Stimulated activated naive CD8-positive, alpha-beta T cell treated with anti-CD3 and anti-CD28 coated beads, Interleukin-15, Interleukin-2, amounts not matched to agents 100 U/mL and 50 U/mL, for 24 hours (primary cell): ENCODE measurements at places on chromosomes 3 and 15.

DNA sequence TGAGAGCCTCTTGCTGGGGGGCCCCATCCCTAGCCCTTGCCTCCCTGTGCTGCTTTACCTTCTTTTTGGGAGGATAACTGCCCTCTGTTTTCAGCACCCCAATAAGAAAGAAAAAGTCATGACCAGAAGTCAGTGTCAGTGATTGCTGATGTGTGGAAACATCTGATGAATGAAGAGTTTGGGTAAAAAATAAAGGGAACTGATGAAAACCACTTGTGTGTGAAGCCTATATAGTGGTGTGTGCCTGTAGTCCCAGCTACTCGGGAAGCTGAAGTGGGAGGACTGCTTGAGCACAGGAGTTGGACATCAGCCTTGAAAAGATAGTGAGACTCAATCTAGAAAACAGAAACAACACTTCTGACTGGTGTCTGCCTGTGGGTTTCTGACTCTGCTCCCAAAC, 9.8 kb upstream of the CELSR3 start:
- DNase-seq = no peak

DNA sequence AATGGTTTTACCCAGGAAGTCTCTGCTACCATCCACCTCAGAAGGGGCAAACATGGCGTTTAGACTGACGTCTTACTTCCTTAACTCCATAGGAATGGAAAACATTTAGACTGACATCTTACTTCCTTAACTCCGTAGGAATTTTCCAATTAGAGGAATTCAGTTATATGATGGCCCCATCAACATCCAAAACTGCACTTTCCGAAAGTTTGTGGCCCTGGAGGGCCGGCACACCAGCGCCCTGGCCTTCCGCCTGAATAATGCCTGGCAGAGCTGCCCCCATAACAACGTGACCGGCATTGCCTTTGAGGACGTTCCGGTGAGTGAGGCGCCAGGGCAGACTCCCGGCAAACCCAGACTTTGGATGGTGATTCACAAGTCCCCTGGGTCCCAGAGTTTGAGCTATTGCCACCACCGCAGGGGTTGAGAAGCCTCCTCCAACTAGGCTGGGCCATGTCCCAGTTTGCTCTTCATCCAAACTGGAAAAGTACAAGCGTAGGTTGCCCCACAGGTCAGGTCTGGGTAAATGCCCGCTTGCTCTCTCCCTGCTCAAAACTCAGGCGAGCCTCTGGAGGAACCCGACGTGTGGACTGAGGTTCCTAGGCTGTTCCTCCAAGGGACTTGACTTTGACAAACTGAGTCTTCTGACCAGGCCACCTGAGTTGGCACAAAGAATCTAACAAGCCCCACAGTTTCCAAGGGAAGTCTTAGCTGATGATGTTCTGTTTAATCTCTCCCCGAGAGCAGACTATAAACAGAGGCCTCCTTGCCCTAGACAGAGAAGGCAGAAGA, 57.7 kb downstream of the MESD start:
- no peak for DNase-seq

GRCh38 chr3:111944372-111944771, 34.5 kb upstream of the ABHD10 start:
- no peak for DNase-seq

GRCh38 chr15:99486371-99487336, 79.1 kb upstream of the MEF2A start:
- DNase-seq = peak; percentile 48

GRCh38 chr15:36612063-36612788, 32.8 kb downstream of the CDIN1 start:
- no peak for DNase-seq

DNA sequence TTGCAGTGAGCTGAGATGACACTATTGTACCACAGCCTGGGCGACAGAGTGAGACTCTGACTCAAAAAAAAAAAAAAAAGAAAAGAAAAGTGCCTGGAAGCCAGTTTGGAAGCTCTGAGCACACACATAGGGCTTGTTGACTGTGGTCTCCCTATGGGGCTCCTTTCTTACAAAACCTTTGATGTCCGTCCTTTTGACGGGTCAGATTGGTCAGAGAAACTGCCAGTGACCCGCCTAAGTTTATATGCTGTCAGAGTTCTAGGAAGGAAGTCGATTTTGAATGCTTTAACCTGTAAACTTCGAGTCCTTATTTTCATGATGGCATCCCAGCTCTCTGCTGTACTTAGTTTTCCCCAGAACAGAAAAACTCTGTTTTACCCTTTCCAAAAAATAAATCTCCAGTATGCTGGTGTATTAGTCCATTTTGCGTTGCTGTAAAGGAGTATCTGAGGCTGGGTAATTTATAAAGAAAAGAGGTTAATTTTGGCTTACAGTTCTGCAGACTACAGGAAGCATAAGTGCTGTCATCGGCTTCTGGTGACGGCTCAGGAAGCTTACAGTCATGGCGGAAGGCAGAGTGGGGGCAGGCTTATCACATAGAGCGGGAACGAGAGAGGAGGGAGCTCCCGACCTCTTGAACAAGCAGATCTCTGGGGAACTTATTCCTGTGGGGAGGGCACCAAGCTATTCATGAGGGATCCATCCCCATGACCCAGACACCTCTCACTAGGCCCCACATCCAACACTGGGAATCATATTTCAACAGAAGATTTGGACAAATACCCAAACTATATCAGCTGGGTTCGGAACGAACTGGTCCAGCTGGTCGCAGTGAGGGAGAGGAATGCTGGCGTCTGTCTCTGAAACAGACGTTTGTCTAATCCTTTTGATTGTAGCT, 72.3 kb downstream of the LMLN start:
- no peak for DNase-seq

GRCh38 chr3:50435371-50436113, 67.9 kb downstream of the CACNA2D2 start:
- DNase-seq = no peak
